Left ventricle myocardium inferior (tissue), 1 donor: ENCODE measurements at places on chromosomes 1 and 21. TPM values are rescaled to one million over a fixed set of nuclear protein-coding genes. Genes with fewer than 3 reads are reported as not detected.

GRCh38 chr1:98939471-98939870 is 65.2 kb downstream of the PLPPR5 start:
- DNase-seq = no peak

DNA sequence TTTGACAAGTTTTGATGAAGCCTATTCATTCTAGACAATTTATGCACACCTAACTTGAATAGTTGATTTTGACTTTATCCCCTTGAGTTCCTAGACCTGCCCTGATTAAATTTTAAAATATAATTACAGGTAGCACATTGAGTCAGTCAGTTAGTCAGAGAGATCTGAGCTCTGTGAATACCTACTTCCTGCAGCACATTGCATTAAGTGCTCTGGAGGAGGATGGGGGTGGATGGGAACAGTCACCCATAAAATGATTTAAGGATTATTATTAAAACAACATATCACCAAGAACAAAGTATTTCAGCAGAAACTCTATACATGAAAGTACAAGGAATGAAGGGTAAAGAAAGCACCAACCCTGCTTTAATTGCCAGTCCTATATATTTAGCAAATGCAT is 11.8 kb upstream of the RPF1 start:
- no peak for DNase-seq

The GPR89A gene
- 9.7 TPM for total RNA-seq

- DNase-seq = no peak
These were observed 71.5 kb downstream of the MAP10 start for GRCh38 chr1:232876506-232877364.

The PDPN gene
- 16.7 TPM for total RNA-seq

- DNase-seq = no peak
These were observed 119.3 kb downstream of the SYT2 start for GRCh38 chr1:202590975-202591411.

The DPH5 gene
- total RNA-seq = 40.0 TPM

GRCh38 chr1:39407896-39408640 is 83.4 kb upstream of the BMP8A start:
- DNase-seq = no peak

The ADCY10 gene
- total RNA-seq = 0.22 TPM

DNA sequence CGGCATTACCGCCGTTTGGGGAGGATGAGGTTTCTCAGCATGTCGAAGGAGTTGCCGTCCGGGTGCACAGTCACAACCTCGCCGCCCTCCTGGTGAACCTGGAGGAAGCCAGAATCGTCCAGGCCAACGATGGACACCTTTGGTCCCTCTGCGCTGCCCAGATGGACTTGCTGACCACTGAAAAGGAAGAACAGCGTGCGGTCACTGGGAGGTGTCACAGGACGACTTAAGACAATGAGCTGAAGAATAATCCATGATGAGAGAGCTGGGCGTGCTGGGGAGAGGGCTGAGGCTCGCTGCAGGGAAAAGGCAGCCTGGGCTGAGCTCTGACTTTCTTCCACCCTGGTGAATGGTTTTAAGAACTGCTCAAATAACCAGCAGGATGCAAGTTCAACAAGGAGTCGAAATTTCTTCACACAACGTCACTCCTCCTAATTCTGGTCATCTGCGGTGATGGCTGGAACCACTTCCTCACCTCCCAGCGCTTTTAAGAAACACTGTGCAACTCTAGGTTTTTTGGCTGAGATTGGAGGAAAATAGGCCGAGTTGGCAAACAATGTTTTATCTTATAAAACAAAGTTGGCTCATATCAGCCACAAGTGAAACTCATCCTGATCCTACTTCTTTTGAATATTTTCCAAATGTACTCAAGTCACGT is 55.5 kb downstream of the SIM2 start:
- DNase-seq = no peak

The WNT2B gene
- total RNA-seq = 1.7 TPM

The FRRS1 gene
- total RNA-seq = 3.8 TPM

GRCh38 chr1:195971589-195971988 is 636.7 kb downstream of the KCNT2 start:
- DNase-seq = no peak

The NPHS2 gene
- total RNA-seq = not detected

- peak; percentile 86 for DNase-seq
These were observed 36.6 kb upstream of the HMGN1 start for GRCh38 chr21:39385299-39386145.

DNA sequence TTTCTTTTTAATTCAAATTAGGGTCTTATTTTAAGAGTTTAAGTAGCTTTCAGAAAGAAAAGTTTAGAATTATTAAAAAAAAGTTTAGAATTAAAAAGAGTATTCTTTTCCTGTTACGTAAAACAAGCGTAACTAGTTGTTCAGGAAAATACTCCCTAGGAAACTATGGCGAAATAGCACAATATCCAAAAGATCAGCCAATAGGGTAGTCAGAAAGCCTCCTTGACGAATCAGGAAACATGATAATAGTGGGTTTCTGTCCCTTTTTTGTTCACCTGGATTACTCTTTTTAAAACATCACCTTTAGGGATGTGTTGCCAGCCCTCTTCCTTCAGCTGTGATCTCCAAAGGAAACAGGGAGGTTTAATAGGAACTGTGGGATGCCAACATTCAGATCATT is 25.2 kb downstream of the S1PR1 start:
- DNase-seq = no peak

- no peak for DNase-seq
These were observed 61.9 kb downstream of the SYF2 start for GRCh38 chr1:25170439-25170838.

GRCh38 chr1:24749886-24750285 is 4.6 kb downstream of the CLIC4 start:
- DNase-seq = no peak

The FOXO6 gene
- total RNA-seq = 2.1 TPM

The SLC35F3 gene
- not detected for total RNA-seq

GRCh38 chr1:111089638-111090037 is 50.3 kb downstream of the DRAM2 start:
- DNase-seq = no peak

- DNase-seq = no peak
These were observed 213.0 kb downstream of the LMX1A start for GRCh38 chr1:165143437-165144065.
